Endodermal cell (in vitro differentiated cells): ENCODE measurements at places on chromosomes 12 and 14. TPM values are rescaled to one million over a fixed set of nuclear protein-coding genes. Genes with fewer than 3 reads are reported as not detected.

GRCh38 chr12:31026202-31026601, 47.5 kb upstream of the DDX11 start:
- peak; percentile 41 for DNase-seq
- no peak overlapping the region for H3K27ac ChIP-seq
- peaks cover 4% of the 10 kb centered on the region for H3K36me3 ChIP-seq
- peak overlapping the region; percentile 67 for H3K4me3 ChIP-seq
- H3K4me1 ChIP-seq = peaks cover 8% of the 10 kb centered on the region

- no peak overlapping the region for H3K27ac ChIP-seq
- no peaks in the 10 kb centered on the region for H3K27me3 ChIP-seq
- DNase-seq = no peak
Measured at GRCh38 chr14:55572578-55572977, 7.4 kb upstream of the KTN1 start.

Gene RNU6-8
- not detected in 3 replicates for total RNA-seq

Gene GPR162
- total RNA-seq = 10.2 and 14.7 TPM in 2 replicates
